ENCODE measurements at places on chromosomes 1 and 21. TPM values are rescaled to one million over a fixed set of nuclear protein-coding genes. Genes with fewer than 3 reads are reported as not detected.
A peak's percentile ranks its signal among the peaks of the same experiment; 100 is the strongest.

DNA sequence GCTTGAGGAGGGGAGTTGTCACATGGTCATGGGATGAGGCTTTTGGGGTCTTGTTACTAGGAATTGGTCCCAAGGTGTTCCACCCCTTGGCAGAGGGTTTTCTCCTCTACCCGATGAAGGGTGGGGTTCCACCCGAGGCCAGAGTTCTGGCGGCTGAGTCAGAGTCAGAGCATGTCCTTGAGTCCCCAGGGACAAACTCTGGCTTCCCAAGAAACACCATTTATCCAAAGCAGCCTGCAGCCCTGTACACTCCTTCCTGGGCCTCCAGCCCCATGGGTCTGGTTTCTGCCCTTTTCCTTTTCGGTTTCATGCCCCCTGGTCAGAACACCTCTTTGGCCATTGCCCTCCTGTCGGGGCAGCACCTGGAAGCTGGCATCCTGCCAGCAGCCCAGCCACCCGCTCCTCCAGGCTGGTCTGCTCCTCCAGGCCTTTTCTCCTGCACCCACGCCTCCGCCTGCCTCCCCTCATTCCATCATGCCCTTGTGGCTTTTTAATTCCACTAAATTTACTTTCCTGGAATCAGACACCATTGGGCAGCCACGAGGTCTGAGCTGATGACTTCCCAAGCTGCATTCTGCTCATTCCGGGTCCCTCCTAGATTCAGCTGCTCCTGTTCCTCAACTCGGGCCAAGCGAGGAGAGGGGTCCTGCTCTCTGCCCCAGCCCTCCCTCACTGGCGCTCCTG, 301.7 kb upstream of the VAMP3 start:
- H3K4me1 ChIP-seq: peaks cover 31% of the 10 kb centered on the region
- no peak overlapping the region for H3K4me3 ChIP-seq
- no peak for DNase-seq
- no peak overlapping the region for H3K27ac ChIP-seq

- no peaks in the 10 kb centered on the region for H3K36me3 ChIP-seq
- no peak overlapping the region for H3K4me3 ChIP-seq
- DNase-seq: no peak
These were observed 5.8 kb downstream of the TMEM240 start for GRCh38 chr1:1534401-1535154.

DNA sequence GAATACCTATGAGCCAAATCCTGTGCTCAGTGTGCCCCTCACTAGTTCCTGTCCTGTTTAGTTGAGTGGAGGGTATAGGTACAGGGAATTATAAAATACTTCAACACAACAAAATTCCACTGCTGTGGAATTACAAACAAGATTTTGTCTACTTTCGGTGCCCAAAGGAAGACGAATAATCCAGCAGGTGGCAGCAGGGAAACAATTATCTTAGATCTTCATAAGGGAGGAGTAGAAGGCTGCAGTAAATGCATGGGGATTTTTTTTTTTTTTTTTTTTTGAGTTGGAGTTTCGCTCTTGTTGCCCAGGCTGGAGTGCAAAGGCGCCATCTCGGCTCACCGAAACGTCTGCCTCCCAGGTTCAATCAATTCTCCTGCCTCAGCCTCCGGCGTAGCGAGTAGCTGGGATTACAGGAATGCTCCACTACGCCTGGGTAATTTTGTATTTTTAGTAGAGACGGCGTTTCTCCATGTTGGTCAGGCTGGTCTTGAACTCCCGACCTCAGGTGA, 2.0 kb upstream of the PIP5K1A start:
- H3K27me3 ChIP-seq: no peaks in the 10 kb centered on the region
- peak overlapping the region; percentile 94 for H3K27ac ChIP-seq
- DNase-seq: peak; percentile 90
- peaks cover 24% of the 10 kb centered on the region for H3K4me1 ChIP-seq

DNA sequence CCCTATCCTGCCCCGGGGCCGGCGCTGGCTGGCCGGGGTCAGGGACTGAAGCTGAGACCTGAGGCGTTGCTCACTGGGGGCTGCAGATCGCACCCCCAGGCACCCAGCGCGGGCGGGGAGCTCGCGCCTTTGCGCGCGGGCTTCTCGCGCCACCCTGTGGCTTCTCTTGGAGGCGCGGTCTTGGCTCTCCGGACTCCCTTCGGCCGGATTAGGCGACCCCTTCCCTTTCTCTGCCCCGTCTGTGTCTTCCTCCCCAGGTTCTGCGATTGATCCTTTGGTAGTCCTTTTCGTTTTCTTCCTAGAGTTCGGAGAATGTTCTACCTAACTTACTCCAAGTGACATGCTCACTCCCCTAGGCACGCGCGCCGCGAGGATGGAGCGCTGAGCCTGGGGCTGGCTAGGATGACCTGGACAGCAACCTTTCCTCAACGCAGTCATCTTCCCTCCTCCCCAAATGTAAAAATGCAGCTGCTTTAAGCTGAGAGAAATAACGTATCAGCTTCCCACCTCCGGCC, 495 bp upstream of the NTRK1 start:
- H3K36me3 ChIP-seq: no peaks in the 10 kb centered on the region
- peaks cover 91% of the 10 kb centered on the region for H3K27me3 ChIP-seq
- peaks cover 24% of the 10 kb centered on the region for H3K4me1 ChIP-seq
- peak; percentile 40 for DNase-seq
- H3K4me3 ChIP-seq: peak overlapping the region; percentile 41

- DNase-seq: no peak
- no peaks in the 10 kb centered on the region for H3K27me3 ChIP-seq
- H3K4me3 ChIP-seq: no peak overlapping the region
- no peaks in the 10 kb centered on the region for H3K36me3 ChIP-seq
- no peaks in the 10 kb centered on the region for H3K4me1 ChIP-seq
These were observed 444.8 kb downstream of the PTPRC start for GRCh38 chr1:199083680-199084079.

GRCh38 chr1:88472298-88472697, 211.8 kb upstream of the PKN2 start:
- H3K4me1 ChIP-seq: no peaks in the 10 kb centered on the region
- H3K27ac ChIP-seq: no peak overlapping the region
- no peak overlapping the region for H3K4me3 ChIP-seq
- H3K36me3 ChIP-seq: no peaks in the 10 kb centered on the region

Gene TSACC
- not detected for total RNA-seq

DNA sequence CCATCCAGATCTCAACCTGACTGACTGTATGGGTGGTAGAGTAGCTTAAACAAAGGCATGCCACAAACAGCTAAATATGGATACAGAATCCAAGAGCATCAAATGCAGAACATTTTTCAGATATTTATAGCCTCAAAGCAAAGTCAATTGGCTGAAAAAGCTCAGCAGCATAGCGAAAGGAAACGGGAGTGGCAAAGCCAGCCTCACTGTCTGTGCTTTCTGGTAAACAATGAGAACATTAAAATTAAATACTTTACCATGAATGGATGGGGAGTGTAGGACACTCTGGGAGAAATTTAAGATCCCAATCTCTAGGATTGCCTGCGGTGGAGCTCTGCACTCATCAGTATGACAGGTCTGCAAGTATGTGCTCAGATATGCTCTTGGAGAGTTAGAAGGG, 4.4 kb downstream of the RASAL2 start:
- no peaks in the 10 kb centered on the region for H3K27me3 ChIP-seq
- no peak for DNase-seq
- no peak overlapping the region for H3K4me3 ChIP-seq
- no peak overlapping the region for H3K27ac ChIP-seq
- no peaks in the 10 kb centered on the region for H3K4me1 ChIP-seq
- no peaks in the 10 kb centered on the region for H3K36me3 ChIP-seq

Gene MROH9
- not detected for total RNA-seq

DNA sequence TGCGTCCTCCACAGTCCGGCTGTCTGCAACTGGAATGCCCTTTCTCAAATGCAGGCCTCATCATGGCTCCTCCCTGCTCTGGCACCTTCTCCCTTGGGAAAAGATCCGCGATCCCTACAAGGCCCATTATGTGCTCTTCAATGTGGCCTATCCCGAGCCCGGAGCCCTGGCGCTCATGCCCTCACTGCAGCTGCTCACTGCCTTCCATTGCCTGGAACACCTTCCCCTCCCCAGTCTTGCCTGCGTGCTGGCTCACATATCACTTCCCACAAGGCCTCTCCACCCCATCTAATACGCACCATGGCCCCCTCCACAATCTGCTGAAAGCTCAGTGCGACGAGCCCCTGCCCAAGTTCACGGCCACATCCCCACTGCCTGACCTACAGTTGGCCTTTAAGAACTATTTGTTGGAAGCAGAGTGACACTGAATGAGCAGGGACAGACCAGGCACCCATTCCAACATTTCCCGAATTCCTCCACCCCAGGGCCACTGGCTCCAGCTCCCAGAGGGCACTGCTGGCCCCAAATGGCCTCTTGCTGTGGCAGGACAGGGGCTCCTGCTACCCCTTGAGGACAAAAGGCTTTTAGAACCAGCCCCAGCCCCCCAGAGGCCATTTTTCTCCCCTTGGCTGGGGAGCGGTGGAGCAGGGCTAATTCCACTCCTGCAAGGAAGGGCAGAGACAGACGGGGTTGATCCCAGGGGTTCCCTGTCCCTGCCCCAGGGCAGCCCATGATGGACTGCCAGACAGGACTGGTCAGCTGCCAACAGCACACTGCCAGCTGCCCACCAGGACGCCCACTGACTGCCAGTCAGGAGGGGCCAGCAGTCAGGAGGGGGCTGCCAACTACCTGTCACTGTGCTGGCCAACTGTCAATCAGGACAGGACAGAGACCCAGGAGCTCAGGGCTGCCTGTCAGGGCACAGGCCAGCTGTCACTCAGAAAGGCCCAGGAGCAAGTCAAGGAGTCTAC, 64.8 kb downstream of the DHRS3 start:
- DNase-seq: no peak
- peaks cover 60% of the 10 kb centered on the region for H3K4me1 ChIP-seq
- no peak overlapping the region for H3K4me3 ChIP-seq
- no peaks in the 10 kb centered on the region for H3K27me3 ChIP-seq
- peak overlapping the region; percentile 42 for H3K27ac ChIP-seq

GRCh38 chr1:47942240-47942629, 55.0 kb downstream of the TRABD2B start:
- DNase-seq: no peak
- H3K27me3 ChIP-seq: no peaks in the 10 kb centered on the region
- peak overlapping the region; percentile 74 for H3K27ac ChIP-seq
- peaks cover 13% of the 10 kb centered on the region for H3K4me1 ChIP-seq
- H3K4me3 ChIP-seq: no peak overlapping the region
- H3K36me3 ChIP-seq: no peaks in the 10 kb centered on the region

- DNase-seq: no peak
- H3K4me1 ChIP-seq: no peaks in the 10 kb centered on the region
- no peaks in the 10 kb centered on the region for H3K27me3 ChIP-seq
- no peak overlapping the region for H3K4me3 ChIP-seq
- no peak overlapping the region for H3K27ac ChIP-seq
These were observed 23.0 kb upstream of the KCNA10 start for GRCh38 chr1:110541906-110542395.

GRCh38 chr1:173364827-173365226, 112.3 kb upstream of the PRDX6 start:
- H3K4me1 ChIP-seq: no peaks in the 10 kb centered on the region
- no peak for DNase-seq
- no peaks in the 10 kb centered on the region for H3K27me3 ChIP-seq
- H3K4me3 ChIP-seq: no peak overlapping the region
- no peak overlapping the region for H3K27ac ChIP-seq
- no peaks in the 10 kb centered on the region for H3K36me3 ChIP-seq

Gene TNNT2
- total RNA-seq: not detected

Gene STUM
- 2.2 TPM for total RNA-seq

GRCh38 chr1:18955441-18956192, 859 bp downstream of the IFFO2 start:
- H3K27me3 ChIP-seq: no peaks in the 10 kb centered on the region
- peaks cover 42% of the 10 kb centered on the region for H3K4me1 ChIP-seq
- H3K27ac ChIP-seq: peak overlapping the region; percentile 78
- peak overlapping the region; percentile 82 for H3K4me3 ChIP-seq
- H3K36me3 ChIP-seq: no peaks in the 10 kb centered on the region
- DNase-seq: peak; percentile 55

Gene TSSK3
- not detected for total RNA-seq

DNA sequence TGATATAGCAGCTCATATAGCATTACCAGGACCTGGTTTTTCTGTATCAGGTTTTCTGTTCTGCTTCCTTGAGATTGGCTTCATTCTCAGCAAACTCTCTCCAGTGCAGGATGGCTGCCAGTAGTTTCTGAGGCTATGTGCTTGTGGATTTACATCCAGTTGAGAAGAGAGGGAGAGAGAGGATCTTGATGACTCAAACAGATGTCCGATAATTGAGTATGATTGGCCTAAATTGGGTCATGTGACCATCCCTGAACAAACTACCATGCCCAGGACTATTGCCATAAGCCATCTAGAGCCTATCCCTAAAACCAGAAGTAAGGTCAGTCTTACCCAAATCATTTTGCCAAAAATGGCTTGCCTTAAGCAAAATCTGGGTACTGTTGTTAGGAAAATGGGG, 18.1 kb upstream of the PSMA5 start:
- no peak overlapping the region for H3K27ac ChIP-seq
- H3K27me3 ChIP-seq: peaks cover 38% of the 10 kb centered on the region
- H3K4me3 ChIP-seq: no peak overlapping the region
- H3K36me3 ChIP-seq: no peaks in the 10 kb centered on the region

GRCh38 chr1:168572633-168573032, 3.8 kb upstream of the XCL1 start:
- DNase-seq: no peak
- H3K4me3 ChIP-seq: no peak overlapping the region
- H3K36me3 ChIP-seq: no peaks in the 10 kb centered on the region
- H3K27me3 ChIP-seq: no peaks in the 10 kb centered on the region
- no peak overlapping the region for H3K27ac ChIP-seq

DNA sequence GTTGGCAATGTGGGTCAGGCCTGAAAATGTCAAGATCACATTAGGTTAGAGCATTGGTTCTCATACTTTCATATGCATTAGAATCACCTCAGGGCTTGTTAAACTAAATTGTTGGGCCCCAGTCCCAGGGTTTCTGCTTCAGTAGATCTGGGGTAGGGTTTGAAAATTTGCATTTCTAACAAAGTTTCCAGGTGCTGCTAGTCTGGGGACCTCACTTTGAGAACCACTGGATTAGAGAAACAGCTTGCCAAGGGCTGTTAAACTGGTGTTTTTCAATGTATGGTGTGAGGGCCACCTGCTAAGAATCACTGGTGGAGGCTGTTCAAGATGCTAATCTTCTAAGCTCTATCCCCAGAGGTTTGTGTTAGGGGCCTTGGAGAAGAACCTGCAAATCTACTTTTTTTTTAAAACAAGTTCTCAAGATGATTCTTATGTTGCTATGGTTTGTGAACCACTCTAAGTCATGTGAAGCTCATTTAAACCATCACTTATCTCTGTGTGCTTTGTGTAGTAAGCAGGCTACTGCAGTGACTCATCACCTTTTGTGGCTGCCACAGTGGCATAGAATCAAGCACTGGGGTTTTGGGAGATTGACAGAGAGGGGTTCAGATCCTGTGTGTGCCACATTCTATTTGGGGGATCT, 152.2 kb downstream of the S1PR1 start:
- H3K4me3 ChIP-seq: no peak overlapping the region
- H3K27me3 ChIP-seq: no peaks in the 10 kb centered on the region
- H3K27ac ChIP-seq: no peak overlapping the region
- no peaks in the 10 kb centered on the region for H3K36me3 ChIP-seq
- H3K4me1 ChIP-seq: no peaks in the 10 kb centered on the region
- DNase-seq: no peak
